ENCODE measurements at places on chromosomes 3 and 15. TPM values are rescaled to one million over a fixed set of nuclear protein-coding genes. Genes with fewer than 3 reads are reported as not detected.

RTP1 gene
- polyA plus RNA-seq = not detected

NIPA2 gene
- 60.6 TPM for polyA plus RNA-seq

WDR93 gene
- polyA plus RNA-seq = 3.7 TPM

CYP11A1 gene
- 1.2 TPM for polyA plus RNA-seq

ALG1L2 gene
- polyA plus RNA-seq = 3.3 TPM

RLBP1 gene
- not detected for polyA plus RNA-seq

TUSC7 gene
- polyA plus RNA-seq = not detected

TTC23 gene
- polyA plus RNA-seq = 35.3 TPM

EPHA3 gene
- 5.1 TPM for polyA plus RNA-seq

MYH15 gene
- polyA plus RNA-seq = 0.63 TPM

MBNL1 gene
- polyA plus RNA-seq = 56.6 TPM

GRAMD1C gene
- polyA plus RNA-seq = 34.7 TPM

DCLK3 gene
- 0.86 TPM for polyA plus RNA-seq

CA12 gene
- polyA plus RNA-seq = 151 TPM

PLAAT1 gene
- 3.6 TPM for polyA plus RNA-seq

FBXW12 gene
- 0.73 TPM for polyA plus RNA-seq

EIF4A2 gene
- polyA plus RNA-seq = 869 TPM

MUC13 gene
- not detected for polyA plus RNA-seq

BUB1B gene
- 45.9 TPM for polyA plus RNA-seq

Measured in left kidney (tissue), 8 donors.